ENCODE measurements at places on chromosomes 16 and 17.
A peak's percentile ranks its signal among the peaks of the same experiment; 100 is the strongest.

GRCh38 chr16:7363422-7364417, 31.1 kb downstream of the RBFOX1 start:
- DNase-seq: no peak

DNA sequence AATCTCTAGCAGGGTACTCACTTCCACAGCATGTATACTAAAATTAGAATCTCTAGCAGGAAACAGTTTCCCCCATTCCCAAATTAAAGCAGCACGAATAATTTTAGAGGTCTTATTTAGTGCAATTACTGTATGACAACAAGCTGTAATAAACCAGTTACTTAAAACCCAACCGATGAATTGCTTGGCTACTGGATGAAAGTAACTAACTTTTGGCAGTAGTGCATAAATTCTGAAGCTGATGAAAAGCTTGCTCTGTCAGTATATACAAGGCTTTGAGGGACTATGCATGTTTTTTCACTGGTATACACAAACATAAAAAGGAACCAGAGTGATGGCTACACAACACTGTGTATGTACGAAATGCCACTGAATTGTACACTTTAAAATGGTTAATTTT, 89.4 kb downstream of the CFDP1 start:
- DNase-seq: no peak

DNA sequence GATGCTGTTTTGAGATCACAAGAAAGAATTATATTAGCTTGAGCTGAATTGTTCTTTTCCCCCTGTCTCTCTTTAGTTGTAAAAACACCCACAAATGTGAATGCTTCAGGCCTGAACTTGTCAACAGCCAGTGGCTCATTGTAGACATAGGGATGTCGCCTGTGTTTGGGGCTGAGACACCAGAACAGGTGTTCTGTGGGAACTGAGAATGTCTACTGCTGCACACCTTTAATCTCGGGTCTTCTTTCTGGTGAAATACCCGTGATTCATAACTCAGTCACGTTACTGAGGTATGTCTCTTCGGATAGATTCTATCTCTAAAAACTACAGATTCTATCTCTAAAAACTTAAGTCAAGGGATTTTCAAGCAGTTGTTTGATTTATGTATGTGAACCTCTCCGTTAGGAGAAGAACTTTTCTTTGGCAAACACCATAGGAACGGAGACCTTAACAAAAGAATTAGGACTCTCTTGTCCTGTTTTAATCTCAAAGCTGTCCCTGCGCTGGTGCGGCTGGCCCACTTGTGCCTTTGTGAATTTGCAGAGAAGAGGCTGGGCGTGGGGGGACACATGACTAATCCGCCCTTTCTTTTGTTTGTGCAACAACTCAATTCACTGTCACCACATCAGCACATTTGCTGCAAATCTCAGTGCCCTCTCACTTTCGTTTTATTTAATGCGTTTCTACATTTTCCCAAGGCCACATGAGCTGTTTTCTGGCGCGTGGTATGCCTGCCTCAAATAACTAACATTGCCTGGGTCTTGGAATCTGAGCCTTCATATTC, 643.0 kb downstream of the MAF start:
- DNase-seq: no peak

GRCh38 chr16:83949724-83950001, 3.4 kb upstream of the OSGIN1 start:
- no peak for DNase-seq

DNA sequence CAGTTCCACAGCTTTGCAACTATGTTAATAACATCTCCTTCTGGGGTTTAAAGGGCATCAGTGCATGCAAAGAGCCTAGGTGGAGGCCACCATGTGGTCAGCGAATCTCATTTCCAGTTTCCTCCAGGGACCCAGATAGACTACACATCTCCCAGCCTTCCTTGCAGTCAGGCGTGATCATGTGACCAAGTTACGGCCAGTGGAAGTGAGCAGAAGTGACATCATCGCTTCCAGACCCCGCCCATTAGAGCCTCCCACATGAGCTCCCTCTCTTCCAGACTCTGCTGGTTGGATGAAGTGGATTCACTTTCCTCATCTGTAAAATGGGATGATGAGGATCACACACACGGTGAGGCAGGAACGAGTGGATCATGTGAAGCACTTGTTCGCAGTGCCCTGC, 27.4 kb upstream of the KDM8 start:
- no peak for DNase-seq

- no peak for DNase-seq
Observed at GRCh38 chr16:71407731-71408130, 34.1 kb downstream of the TLE7 start.

GRCh38 chr16:21250072-21250923, 16.8 kb downstream of the ANKS4B start:
- DNase-seq: peak; percentile 17

DNA sequence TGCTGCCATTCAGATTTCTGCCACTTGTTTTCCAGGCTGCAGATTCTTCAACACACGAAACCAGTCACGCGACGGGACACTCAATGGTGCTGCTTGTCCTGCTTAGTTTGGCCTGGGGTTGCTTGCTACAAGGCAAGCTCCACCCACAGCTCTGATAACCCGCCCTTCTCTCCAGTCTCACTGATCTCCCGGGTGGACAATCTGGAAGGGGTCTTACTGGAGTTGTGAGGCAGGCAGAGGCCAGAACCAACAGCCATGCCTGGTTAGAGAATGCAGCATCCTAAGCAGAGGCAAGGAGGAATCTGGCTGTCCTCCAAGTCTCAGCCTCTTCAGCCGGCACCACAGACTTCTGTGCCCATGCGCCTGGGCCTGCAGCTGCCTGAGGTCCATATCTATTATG, 119.1 kb downstream of the KCNJ12 start:
- no peak for DNase-seq

GRCh38 chr16:74226338-74226954, 70.2 kb upstream of the PSMD7 start:
- peak; percentile 41 for DNase-seq

- DNase-seq: no peak
Observed at GRCh38 chr16:67459066-67459860, 21.7 kb downstream of the ATP6V0D1 start.

DNA sequence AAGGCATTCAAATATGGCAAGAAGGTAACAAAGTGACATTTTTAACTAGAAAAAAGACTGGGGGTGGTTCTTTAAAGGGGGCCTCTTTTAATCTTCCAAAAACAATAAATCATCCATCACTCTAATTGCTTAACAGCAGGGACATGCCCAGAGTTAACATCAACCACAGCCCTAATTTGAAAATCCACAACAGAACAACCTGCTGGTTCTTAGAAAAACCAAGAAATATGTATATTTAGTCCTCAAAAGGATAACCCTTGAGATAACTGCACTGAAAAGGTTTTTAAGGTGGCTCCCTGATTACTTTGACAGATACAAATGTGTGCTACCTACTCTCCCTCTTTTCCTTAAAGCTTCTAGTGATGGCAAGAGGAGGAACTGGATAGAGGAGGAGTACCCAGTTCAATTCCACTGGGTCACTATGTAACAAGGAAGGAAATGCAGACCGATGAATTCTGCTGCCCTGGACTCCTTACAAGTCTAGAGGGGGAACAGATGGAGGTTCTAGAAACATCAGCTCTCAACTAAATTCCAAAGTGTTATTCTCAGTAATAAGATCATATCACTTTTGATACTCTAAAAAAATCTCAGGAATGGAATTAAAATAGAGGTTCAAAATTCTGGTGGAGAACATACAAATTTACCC, 54.3 kb downstream of the N4BP1 start:
- DNase-seq: no peak

DNA sequence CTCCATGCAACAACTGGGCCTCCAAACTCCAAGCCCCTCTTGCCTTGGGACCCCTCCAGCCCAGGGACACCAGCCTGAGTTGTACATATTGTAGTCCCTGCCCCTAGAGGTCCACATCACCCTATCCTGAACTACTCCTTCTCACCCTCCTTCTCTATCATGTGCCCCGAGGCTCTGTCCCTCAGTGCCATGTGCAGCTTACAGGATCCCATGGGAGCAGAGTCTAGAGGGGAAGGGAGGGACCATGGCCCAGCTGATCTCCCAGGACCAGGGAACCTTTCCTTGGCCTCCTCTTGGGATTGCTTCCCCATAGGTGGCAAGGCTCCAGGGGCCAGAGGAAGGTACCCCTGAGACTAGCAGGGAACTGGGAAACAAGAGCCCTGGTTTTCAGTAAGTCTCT, 35.3 kb downstream of the TMEM132E start:
- DNase-seq: no peak

- no peak for DNase-seq
Observed at GRCh38 chr16:62029947-62030346, 6.3 kb downstream of the CDH8 start.

DNA sequence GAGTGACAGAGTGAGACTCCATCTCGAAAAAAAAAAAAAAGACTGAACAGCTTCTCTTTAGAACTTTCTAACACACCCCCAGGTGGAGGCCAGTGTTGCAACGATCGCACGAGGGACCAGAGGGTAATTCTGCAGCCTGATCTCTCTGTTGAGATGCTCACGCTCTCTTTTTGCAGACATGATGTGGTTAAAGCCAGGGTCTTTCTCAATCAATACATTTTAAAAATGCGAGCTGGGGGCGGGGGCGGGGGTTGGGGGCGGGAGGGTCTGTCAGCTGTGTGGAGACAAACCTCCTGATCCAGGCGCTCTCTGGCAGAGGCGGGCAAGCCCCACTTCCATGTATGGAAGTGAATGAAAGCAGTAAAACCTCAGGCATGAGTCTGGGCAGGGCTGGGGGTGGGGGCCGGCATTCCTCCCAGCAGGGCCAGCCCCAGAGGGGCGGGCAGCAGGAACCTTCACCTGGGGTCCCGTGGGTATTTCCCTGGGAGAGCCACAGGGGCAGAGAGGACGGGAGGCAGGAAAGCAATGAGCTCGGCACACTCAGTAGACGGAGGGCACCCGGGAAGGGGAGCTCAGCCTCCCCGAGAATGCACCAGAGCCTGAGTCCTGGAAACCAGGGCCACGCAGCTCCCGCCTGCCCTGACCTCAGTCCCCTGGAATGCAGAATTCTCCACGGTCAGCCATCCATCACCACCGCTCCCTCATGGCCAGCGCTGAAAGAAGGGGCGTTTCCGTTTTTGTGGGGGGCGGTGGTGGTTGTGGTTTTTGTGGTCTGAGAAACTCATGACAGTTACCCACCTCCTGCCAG, 28.0 kb downstream of the NXN start:
- no peak for DNase-seq

- DNase-seq: no peak
Observed at GRCh38 chr17:28219771-28220170, 99.2 kb upstream of the TMEM97 start.

GRCh38 chr17:29131814-29132682, 48.1 kb downstream of the MYO18A start:
- DNase-seq: no peak

GRCh38 chr17:28317966-28318758, 838 bp upstream of the TMEM97 start:
- DNase-seq: no peak

GRCh38 chr17:30267625-30268024, 24.1 kb downstream of the BLMH start:
- no peak for DNase-seq
